ENCODE measurements at places on chromosomes 6 and 20.
A peak's percentile ranks its signal among the peaks of the same experiment; 100 is the strongest.

DNA sequence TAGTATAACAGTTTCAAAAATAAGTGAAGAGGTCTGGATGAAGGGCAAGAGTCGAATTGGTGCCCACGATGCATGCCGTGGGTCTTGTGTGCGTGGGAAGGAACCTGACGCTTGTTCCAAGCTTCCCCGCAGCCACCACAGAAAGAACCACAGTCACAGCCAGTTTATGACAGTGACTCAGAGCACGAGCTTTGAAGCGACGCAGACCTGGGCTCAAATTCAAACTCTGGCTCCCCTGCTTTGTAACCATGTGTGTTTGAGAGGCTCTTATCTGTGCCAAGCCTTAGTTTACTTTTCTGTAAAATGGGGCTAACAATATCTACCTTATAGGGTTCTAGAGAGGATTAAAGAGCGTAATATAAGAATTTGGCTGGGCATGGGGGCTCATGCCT, 65.5 kb downstream of the SYNJ2 start:
- DNase-seq, result no peak

DNA sequence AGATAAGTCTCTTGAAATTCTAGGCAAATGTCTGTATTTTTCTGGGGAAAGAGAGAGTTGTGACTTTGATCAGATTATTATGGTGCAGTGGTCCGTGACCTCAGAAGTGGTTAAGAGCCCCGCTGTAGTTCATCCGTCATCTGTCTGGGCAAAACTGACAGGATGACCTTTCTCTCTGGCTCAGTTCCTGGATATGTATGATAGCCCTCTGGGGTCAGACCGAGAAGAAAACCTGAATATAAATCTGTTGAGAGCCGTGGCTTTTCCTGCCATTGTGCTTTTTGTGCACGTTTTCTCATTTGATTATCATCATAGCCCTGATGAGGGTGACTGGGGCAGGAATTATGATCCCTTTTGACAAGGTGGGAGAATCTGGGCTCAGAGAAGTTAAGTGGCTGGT, 26.5 kb downstream of the GHRH start:
- peak; percentile 76 for DNase-seq

DNA sequence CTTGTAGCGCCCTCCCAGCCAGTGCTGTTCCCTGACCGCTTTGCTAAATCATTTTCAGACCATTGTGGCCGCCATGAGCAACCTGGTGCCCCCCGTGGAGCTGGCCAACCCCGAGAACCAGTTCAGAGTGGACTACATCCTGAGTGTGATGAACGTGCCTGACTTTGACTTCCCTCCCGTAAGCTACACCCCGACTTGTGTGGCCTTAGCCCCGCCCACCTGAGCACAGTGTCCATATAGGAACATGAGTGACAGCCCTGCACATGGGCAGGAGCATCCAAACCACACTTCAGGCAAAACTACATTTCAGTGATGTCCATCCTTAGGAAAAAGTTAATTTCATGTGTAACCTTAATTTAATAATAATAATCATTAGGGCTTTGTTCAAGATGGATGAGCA, 51.1 kb downstream of the GNAS start:
- DNase-seq, result no peak

GRCh38 chr6:137043710-137044365, 927 bp downstream of the IL20RA start:
- DNase-seq, result peak; percentile 44

DNA sequence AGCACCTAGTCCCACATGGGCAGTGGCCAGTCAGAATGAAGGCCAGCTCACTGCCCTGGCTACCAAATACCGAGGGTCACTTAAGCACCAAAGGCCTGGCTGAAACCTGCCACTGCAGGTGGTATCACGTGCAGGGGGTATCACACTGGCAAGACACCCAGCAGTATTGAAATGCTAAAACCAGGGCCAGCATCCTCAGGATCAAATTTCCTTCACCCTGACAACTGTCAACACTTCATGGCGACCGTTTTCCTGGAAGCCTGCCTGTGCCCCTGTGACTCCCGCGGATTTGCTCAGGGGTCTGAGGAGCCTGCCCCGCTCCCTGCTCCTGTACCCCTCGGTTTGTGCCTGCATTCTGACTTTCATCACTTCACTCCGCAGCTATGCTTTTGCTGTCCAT, 151.1 kb downstream of the TTLL2 start:
- no peak for DNase-seq

- peak; percentile 67 for DNase-seq
Measured at GRCh38 chr6:156778454-156779205, 1.5 kb downstream of the ARID1B start.

GRCh38 chr6:153340568-153340967, 209.5 kb upstream of the RGS17 start:
- no peak for DNase-seq

DNA sequence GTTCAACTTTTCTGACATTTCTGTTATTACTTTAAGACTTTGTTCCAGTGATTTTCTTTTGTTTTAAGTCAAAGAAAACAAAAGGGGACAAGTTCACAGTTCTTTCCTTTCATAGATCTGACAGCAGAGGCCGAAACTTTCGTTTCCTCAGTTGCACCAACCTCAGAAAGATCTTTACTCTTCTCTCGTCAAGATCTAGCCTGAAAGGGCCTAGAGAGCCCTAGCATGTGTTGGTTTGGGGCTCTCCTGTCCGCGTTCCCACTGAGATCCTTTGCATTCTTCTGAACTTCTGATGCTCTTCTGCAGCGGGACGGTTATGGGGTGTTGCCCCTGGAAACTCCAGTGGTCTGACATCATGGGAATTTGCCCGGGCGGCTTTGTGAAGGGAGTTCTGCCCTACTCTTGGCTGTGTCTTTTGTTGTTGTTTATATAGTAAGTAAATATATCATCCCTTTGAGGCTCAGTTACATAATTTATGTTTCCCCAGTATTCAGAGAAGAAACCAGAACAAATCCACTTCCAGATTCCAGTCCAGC, 129.1 kb downstream of the SASH1 start:
- no peak for DNase-seq

GRCh38 chr6:135299256-135299655, 118.1 kb downstream of the MYB start:
- no peak for DNase-seq

DNA sequence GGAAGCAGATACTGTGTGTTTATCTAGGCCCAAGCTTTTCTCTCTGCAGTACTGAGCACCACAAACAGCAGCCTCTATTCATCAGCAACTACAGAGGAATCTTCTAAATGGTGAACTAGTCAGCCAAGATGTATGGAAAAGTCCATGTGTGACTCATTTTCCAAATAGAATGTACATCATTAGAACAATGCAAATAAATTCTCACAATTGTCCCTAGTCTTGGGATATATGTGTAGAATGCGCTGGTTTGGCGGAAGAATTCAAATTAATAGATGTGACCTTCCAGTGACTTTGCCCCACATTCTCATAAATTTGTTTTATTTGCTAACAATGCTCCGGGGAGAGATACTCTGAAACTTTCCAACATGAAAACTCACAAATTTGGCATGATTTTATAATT, 436.2 kb downstream of the CBLN4 start:
- no peak for DNase-seq

GRCh38 chr6:81772741-81773140, 20.3 kb upstream of the TENT5A start:
- no peak for DNase-seq

All from BE2C (cell line).